ENCODE measurements at places on chromosomes 6 and 20. TPM values are rescaled to one million over a fixed set of nuclear protein-coding genes. Genes with fewer than 3 reads are reported as not detected.

DNA sequence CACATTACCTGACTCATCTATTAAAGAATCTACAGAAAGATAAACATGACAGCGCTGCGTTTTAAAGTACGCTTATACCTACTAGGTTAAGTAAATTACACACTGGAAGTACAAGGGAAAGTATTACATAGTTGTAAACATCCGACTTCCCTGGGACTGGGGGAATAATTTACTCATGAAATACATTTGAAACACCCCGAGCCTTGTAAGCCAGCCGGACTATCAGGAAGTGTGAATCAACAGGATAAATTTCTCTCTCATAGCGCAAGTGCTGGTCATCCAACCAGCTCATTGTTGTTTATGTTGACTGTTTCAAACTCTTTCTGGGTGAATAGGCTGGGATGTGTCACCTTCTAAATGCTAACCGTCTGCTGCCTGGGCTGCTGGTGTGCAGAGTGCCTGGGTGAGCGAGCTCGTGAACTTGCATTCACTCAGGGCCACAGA lies 4.9 kb downstream of the BMP6 start:
- peak; percentile 86 for DNase-seq

DNA sequence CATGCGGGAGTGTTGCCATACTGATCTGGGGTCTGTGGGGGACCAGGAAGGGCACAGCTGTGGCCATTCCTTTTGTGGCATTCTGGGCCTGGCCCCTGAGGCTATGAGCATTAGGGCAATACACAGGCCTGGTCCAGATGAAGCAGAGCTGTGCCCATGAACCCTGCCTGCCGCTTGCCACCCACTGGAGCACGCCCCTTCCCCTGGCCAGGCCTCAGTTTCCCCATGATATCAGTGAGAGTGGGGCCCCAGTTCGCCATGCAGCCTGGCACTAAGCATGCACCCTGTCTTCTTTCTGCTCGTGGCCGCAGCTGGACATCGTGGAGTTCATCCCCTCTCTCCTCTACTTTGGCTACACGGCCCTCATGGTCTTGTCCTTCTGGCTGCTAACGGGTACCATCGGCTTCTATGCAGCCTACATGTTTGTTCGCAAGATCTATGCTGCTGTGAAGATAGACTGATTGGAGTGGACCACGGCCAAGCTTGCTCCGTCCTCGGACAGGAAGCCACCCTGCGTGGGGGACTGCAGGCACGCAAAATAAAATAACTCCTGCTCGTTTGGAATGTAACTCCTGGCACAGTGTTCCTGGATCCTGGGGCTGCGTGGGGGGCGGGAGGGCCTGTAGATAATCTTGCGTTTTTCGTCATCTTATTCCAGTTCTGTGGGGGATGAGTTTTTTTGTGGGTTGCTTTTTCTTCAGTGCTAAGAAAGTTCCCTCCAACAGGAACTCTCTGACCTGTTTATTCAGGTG lies 42.4 kb downstream of the PLAGL2 start:
- no peak for DNase-seq

DNA sequence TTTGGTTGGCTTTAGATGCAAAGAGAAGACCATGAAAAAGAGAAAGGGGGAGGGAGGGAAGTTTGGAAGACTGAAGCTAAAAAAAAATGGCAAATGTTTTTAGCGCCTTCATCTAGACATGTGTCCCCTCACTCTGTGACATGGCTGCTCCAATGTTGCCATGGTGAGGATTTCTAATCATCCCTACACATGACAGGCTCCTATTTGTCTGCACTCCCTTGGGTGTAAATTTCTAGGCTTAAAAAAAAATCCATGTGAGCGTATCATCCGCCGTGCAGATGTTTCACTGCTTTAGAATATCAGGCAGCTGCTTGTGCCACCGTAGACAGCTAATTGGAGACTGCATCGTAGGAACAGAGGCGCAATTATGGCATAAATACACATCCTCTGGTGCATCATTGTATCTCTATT lies 761.1 kb upstream of the MMS22L start:
- no peak for DNase-seq

- DNase-seq: peak; percentile 33
Observed at GRCh38 chr6:37819802-37820717, 533 bp downstream of the ZFAND3 start.

- DNase-seq: no peak
Observed at GRCh38 chr6:137403443-137403842, 90.8 kb downstream of the OLIG3 start.

DNA sequence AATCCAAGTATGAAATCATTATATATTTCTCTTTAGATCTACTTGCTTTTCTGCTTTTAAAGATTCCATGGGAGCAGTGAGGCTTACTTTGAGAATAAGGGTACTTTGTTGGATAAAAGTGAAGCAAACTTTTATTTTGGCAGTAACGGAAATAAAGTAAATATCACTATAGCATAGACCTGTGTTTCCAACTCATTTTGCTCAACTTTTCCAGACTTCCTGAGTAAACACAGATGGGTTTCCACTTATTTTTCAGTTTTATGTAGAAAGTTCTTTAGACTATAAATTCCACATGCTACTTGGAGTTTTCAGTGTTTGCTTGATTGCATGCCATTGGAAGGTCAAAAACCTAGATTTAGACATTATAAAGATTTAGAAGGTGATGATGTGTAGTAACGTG lies 6.2 kb downstream of the STX16 start:
- DNase-seq: no peak

DNA sequence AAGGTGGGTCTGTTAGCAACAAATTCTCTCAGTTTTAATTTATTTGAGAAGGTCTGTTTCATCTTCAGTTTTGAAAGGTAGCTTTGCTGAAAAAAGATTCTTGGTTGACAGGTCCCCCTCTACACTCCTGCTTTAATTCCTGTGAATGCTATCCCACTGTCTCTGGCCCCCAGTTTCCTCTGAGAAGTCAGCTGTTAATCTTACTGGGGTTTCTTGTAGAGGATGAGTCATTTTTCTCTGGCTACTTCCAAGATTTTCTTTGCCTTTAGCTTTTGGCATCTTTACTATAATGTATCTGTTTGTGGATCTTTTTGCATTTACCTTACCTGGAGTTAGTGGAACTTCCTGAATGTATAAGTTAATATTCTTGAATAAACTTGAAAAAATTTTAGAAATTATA lies 122.7 kb downstream of the MMS22L start:
- no peak for DNase-seq

DNA sequence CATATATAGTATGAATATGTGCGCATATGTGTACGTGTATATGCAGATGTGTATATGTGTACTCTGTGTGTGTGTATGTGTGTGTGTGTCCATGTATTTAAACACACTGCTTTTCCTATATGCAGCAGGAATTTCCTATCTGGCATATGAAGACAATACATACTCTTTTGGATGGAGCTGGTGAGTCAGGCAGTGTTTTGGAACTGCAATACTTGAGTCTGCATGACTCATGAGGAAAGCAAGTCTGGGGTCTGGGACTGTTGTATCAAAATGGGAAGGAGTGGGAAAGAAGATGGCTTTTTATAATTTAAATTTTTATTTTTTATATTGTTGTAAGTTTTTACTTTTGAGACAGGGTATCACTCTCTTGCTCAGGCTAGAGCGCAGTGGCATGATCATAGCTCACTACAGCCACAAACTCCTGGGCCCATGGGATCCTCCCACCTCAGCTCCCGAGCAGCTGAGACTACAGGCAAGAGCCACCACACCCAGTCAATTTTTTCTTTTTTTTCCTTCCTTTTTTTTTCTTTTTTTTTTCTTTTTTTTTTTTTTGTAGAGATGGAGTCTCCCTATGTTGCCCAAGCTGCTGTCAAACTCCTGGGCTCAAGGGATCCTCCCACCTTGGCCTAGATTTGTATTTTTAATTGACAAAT lies 72.2 kb downstream of the ATXN1 start:
- DNase-seq: peak; percentile 81

DNA sequence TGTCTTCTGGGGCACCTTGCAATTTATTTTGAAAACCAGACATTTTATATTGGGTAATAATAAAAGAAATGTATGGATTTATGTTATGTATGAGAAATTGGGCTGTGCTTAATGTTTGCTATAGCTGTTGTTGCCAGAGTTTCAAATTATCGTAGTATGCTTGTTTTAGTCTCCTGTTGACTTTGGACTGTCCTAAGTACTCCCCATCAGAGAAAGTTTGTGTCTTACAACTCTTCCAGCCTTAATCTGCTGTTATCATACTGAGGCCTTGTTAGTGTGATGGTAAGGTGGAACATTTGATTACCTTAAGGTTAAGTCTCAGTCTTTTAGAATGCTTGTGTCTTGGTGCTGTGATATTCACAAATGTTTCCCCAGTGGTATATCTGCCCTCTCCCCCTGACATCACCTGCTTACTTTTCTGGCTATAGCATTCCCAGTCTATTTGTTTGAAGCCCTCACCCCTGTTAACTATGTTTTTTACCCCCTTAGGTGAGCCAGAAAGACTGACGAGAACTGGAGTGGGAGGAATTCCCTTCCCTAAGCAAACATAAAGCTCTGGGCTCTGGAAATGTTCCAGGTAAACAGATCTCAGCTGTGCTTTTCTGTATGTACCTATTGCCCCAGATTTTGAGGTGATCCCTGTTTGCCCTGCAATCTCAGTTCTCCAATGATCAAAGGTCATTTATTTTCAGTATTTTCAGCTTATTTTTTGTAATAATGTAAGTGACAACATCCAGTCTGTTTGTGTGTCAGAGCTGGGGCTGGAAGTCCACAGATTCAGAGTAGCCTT lies 581.1 kb upstream of the CITED2 start:
- no peak for DNase-seq

Gene TNFAIP3
- total RNA-seq: 4.8 TPM

Gene SPTLC3
- 0.71 TPM for total RNA-seq

Gene CEP43
- total RNA-seq: 11.1 TPM

Gene IPCEF1
- under 0.01 TPM for total RNA-seq

Gene NKX2-2
- total RNA-seq: not detected

Gene CALHM4
- 0.28 TPM for total RNA-seq

All from pulmonary artery endothelial cell (primary cell).